ENCODE measurements at places on chromosomes 16 and 17.

DNA sequence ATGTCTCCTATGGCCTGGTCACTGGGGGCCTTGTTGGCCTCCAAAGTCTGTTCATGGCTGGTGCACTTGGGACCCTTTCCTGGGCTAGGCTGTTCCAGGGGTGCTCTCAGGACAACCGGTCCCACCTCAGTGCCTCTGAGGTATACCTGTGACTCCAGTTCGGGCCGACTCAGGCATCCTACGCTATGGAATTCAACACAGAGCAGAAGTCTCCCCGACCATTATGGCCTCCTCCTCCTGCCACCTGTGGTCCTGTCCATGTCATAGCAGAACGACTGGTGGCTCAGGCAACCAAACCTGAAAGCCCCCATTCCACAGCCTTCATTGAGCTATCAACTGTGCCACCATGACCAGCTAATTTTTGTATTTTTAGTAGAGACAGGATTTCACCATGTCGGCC, 8.5 kb upstream of the PSMD7 start:
- no peak for DNase-seq

DNA sequence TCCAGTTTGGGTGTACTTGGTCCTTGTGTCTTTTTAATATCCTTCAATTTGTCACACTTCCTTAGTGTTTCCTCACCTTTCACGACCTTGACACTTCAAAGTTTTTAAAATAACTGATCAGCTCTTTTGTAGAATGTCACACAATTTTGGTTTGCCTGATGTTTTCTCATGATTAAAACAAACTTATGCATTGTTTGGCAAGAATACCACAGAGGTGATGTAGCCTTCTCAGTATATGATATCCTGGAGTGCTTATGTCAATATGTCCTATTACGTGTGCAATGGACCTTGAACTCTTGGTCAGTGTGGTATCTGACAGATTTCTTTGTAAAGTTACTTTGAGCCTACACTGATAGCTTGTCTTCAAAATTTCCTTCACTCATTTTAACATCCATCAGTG, 297.4 kb downstream of the CNTNAP4 start:
- DNase-seq = no peak

DNA sequence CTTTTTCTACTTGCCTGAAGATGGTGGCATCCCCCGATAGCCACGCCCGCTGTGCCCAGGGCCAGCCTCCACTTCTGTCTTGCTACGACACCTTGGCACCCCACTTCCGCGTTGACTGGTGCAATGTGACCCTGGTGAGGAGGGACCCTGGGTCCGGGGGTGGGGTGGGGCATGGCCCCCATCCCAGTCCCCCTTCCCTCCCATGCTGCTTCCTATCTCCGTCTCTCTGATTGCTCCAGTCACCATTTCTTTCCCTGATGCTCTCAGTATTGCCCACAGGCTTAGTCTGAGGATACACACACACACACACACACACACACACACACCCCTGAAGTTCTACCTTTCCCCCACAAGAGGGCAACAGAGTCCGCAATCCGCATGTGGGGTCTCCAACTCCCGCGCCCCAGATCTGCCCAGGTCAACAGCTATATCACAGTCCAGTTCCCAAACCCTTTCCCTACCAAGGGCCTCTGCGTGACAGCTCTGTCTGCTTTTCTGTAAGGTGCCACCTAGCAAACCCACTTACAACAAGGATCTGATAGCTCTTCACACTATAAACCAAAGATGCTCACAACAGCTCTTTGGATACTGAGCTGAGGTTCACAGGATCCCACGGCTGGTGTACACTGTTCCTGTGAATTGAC, 3.4 kb downstream of the SGCA start:
- peak; percentile 53 for DNase-seq

- DNase-seq = no peak
Observed at GRCh38 chr17:31386542-31387075, 4.9 kb upstream of the RAB11FIP4 start.

DNA sequence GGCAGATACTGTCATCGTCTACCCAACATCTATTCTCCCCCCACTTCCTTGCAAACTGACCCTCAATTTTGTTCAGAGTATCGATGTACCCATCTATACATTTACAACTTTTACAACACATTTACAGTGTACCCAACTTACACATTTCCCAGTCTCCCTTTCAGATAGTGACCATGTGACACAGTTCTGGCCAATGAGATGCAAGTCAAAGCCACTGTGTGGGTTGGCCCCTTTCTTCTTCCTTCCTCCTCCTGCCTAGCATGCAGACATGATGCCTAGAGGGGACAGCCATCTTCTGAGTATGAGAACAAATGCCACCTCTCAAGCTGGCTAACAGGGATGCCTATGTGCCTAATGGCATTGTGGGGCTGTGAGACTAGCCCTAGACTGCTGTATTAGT, 11.3 kb upstream of the NFAT5 start:
- DNase-seq = peak; percentile 18

DNA sequence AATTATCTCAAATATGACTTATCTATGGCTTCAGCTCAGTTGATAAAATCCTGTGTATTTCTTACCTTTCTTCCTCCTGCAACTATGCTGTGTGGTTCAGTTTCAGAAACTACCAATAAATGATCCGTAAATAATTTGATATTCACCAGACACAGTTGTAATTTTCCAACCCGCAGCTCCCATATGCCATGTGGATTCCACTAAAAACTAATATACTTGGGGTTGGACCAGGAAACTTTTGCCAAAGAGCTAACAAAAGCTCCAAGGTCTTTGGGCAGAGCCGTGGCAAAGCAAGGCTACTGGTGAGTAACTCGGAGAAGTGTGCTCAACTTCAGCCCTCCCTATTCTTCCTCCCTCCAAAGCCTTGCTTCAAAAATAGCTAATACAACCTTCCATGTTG, 2.3 kb upstream of the CHST6 start:
- no peak for DNase-seq

DNA sequence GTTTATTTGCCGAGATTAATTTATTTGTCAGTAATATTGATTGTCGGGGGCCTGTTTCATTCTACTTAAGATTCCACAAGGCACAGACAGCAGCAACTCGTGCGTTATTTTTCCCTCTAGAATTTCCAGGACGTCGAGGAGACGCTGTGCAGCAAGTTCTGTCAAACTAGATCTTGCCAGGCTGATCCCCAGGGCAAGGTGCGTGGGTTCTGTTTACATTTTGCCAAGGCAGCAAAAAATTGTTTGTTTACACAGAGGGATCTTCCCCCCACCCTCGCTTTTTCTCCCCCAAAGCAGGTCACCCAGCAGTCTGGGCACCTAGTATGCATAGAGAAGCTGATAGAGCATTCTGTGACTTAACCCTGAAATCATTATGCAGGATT, 111.4 kb downstream of the IRX3 start:
- no peak for DNase-seq

DNA sequence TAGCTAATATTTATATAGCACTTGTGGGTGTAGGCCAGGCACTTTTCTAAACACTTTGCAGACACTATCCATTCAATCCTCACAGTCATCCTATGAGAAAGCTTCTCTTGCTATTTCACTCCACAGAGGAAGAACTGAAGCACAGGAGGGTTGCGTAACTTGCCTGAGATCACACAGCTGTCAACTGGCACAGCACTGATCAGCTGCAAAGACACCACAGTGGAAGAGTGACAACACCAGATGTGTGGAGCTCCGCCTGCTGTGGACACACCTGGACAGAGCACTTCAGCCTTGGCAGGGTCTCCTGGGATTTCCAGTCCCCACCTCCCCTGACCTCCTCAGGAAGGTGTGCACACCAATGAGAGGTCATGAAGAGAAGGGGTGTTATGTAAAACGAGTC, 13.3 kb upstream of the CNEP1R1 start:
- DNase-seq = peak; percentile 16

DNA sequence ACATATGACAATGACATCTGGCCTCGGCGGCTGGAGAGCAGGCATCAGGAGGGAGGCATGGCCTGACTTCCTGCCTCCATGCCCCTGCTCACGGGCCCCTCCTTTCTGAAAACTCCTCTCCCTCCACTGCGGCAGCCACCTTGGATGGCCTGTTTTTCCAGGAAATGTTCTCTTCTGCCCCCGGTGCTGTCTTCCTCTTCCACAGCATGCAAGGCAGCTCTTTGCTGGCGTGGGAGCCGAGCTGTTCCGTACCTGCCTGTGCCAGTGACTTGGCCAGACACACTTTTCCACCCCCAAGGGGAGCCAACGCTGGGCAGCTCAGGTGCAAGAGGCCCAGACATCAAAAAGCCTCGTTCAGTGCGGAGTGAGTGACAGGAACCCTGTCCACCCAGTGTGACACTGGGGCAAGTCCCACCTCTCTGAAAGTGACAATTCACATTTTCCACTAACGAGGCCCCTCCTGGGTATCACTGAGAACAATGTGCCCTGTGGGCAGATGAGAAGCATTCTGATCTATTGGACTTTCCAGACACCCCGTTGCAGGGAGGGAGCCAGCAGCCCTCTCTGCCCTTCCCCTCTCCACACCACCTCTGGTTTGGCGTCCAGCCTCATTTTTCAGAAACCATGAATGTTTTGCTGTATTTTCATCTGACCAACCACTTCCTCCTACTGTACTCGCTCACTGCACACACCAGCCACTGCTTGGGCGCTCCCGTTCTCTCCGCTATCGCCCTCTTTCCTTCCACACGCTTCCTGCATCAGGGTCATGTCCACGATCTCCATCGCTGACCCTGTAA, 31.2 kb downstream of the NSMCE1 start:
- peak; percentile 48 for DNase-seq

- no peak for DNase-seq
Observed at GRCh38 chr17:65403626-65404025, 157.8 kb downstream of the AXIN2 start.

DNA sequence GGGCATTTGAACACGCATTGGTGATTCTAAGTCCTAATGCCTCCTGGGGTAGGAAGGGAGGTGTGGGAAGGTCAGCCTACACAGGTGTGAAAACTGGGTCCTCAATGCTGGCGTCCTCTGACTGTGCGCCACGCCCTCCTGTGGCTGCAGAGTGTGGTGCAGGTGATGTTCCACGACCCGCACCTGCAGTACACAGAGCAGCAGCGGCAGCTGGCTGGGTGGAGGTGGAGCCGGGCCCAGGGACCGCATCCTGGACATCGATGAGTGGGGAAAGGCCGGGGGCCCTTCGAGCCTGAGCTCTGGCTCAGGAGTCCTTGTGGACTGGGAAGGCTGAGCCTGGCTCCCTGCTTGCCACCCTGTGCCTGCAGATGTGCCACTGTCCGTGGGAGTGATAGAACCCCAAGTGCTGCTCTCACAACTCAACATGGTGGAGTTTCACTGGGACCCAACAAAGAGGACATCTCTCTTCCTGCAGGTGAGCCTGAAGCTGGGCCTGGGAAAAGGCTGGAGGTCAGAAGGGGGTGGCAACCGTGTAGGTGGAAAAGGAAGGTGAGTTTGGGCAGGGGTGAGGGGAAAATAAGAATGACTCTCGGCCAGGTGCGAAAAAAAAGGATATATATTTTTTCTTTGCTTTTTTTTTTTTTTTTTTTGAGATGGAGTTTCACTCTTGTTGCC, 14.0 kb upstream of the STAC2 start:
- DNase-seq = peak; percentile 12

DNA sequence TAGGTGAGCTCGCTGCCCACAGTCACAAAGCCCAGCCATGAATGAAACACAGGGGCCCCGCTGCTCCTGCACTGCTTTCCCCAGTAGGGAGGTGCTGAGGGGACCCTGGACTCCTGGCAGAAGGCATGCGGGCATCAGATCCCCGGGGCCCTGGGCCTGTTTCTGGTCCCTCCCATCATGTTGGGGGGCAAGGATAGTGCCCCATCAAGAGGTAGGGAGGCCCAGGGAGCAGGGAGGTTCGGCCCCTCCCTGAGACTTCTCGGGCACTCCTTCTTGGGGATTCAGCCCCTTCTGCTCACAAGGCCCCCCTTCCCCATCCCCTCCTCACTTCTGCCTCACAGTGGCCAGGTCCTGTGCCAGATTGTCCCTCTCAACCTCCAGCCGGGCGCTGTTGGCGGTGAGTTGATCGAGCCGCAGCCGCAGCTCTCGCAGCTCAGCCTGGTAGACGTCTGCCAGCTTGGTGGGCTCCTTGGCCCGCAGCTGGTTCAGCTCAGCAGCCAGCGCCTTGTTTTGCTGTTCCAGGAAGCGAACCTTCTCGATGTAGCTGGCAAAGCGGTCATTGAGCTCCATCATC, 515 bp downstream of the GFAP start:
- DNase-seq = no peak

DNA sequence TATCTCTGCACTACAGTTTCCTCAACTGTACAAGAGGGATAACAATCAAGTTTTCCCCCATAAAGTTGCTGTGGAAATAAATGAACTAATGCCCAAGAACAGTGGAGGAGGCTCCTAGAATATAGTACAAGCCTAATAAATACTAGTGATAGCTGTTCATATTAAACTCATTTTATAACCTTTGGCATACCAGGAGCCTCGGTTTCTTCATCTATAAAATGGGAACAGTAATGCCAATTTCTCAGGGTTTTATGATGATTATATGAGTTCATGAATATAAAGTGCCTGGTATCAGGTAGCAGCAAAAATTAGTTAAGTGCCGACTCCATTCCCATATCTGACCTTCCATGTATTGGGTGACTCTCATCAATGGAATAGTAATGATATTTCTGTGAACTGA, 311.1 kb upstream of the MAF start:
- no peak for DNase-seq
